ENCODE measurements at places on chromosomes 16 and 17.

DNA sequence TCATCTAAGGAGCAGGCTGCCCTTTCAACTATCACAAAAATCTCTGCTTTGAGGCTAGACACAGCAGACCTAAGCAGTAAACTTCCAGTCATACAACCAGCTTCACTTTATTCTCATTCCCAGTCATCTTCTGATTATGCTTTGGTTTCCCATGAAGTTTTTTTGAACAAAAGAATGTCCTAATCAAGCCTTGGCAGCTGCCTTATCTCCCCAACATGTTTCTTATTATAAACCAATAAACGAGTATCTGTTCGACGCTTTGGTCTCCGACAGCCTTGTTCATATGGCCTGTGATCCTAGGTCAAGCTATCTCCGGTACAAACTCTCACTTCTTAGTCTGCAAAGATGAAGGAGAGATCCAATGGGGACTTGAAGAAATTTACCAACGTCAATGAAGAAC, 47.4 kb upstream of the CDYL2 start:
- no peak for DNase-seq

- DNase-seq, result no peak
Measured at GRCh38 chr17:29855686-29856085, 74.3 kb downstream of the SSH2 start.

DNA sequence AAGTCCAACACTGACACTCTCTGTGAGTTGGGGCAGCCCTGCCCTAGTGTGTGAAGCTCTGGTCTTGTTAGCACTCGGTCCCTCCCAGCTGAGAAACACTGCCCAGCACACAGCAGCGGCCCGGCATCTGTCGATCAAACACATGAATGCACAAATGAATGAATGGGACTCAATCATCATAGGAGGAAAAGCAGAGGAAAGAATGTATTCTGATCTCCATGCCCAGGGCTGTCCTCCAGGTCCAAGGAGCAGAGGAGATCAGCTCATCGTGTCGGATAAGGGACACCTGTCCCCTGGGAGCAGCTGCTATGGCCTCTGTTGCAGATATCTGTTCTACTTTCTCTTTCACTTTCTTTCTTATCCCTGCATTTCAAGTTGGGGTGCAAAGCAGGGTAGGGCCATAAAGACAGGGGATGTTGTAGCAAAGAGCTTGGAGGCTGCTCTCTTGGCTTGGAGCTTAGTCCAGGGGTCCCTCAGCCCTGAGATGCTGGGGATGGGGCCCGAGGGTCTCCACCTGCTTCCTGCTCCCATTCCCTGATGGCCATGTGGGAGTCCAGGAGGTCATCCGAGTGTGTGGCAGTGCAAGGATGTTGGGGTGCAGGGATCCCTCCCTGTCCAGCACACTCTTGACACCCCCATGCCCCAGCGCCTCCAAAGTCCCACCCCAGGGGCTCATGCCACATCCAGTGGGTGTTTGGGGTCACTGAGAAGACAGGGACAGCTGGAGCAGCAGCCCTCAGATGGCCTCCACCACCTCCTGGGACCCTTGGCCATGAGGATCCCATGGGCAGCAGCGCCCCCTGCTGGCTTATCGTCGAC, 88.2 kb downstream of the IRF8 start:
- no peak for DNase-seq

DNA sequence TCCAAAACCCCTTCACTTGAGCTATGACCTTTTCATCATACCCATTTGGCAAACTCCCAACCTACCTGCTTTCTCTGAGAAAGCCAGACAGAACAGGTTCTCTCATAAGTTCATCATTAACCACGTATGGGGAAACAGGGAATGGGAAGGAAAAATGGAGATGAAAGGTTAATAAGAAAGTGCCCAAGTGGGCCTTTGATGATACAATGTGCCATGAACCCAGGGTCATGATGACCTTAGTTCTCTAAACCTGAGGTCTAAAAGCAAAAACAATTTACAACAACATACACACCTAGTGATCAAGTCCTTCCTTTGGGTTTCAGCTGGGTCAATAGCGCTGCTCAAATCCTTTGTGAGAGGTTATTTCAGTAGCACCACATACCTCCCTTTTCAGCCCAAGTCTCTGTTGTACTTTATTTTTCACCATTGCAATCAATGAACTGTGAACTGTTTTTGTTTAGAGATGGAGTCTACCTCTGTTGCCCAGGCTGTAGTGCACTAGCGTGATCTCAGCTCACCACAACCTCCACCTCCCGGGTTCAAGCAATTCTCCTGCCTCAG, 14.5 kb upstream of the RANGRF start:
- no peak for DNase-seq

DNA sequence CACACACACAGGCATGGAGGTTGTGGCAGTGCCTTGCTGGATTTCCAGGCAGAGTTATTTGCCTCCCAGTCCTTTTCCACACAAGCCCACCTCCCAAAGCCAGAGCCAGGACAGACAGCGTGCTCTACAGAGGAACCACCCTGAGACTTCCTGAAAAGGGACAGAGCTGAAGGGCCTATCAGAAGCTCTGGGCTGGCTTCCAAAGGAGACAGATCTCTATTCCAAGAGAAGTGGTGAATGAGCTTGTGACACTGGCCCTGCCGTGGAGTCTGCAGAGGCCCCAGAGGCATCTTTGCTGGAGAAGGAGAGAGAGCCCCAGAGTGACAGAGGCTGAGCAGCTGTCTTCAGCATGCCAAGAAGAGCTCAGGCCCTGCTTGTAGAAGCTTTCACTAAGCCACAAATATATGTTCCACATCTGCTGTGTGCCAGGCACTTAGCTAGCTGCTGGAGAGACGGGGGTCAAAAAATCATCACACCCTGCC, 8.3 kb upstream of the LPCAT2 start:
- DNase-seq, result peak; percentile 89

- DNase-seq, result no peak
Measured at GRCh38 chr16:30896889-30897733, 697 bp downstream of the CTF1 start.

GRCh38 chr17:15884731-15885130, 60.2 kb upstream of the ADORA2B start:
- no peak for DNase-seq

DNA sequence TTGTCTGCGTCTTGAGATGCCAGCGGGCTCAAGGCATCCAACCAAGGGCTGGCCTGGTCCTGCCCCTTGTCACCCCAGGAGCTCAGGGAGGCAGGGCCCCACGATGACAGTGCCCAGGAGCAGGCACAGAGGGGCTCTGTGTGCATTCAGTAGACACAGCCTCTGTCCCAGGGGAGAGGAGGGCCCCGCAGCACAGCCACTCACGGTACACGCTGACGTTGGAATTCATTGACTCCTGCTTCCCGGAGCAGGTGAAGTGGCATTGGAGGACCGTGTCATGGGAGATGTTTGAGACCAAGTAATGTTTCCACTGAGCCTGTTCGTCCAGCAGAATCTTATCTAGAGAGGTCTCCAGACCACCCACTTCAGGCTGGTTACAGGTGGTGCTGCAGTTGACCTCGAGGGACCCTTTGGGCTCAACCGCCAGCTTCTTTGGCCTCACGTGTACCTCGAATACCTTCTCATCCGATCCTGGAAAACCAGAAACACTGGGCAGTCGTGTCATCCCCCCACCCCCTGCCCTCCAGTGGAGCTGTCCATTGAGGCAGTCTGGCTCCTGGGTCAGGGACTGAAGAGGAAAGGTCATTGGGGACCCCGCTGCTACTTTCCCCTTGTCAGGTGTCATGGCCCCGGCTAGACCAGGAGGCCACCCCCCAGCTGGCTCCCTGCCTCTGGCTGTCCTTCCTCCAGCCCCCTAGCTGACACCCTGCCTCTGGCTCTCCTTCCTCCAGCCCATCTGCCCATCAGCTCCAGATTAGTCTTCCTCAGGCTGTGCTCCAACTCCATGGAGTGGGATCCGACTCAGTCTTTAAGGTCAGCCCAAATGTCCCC, 7.0 kb downstream of the PRR29 start:
- DNase-seq, result peak; percentile 74

GRCh38 chr17:15169676-15170075, 95.5 kb downstream of the PMP22 start:
- DNase-seq, result no peak

GRCh38 chr17:61444831-61445230, 7.4 kb upstream of the TBX4 start:
- no peak for DNase-seq

GRCh38 chr17:17156107-17156506, 50.0 kb downstream of the PLD6 start:
- no peak for DNase-seq

DNA sequence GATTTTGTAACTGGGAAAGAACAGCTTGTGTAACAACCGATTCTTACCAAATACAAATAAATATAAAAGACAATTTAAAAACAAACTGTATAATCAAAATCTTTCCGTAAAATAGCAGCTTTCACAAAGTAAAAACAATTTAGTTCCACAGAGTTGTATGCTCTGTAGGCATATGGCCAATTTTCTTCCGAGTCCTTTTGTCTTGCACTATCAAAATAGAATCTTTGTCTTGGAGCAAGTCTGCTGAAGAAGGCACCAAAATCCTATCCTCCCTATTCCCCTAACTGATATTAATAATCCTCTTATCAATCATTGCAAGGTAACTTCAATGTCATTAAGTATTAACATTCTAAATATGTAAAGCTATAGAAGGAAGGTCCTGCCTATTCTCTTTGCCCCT, 7.6 kb downstream of the THUMPD1 start:
- no peak for DNase-seq

DNA sequence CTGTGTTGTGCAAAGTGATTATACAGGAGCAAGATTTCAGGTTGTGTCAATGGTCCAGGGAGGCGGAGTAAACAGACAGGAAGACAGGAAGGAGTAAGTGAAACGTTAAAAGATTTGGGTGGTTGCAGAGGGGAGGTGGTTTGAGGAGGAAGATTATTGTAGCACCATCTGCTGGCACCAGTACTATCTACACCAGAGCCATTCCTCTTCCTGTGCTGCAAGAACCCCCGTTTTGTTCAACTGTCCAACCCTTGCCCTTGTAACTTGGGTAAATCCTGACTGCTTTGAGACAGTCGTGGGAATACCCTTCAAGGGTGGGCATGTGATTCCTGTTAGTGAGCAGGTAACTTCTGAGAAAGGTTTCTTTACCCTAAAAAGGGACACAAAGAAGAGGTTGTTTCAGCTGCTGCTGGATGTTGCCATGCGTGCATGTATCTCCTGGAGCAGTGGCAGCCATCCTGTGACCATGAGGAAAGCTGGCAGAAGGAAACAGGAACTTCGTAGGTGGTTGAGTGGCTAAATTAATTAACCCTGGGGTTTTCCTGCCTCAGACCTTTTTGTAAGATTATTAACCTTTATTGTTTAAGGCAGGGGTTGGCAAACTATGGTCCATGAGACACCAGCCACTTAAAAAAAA, 124.1 kb downstream of the PRKCA start:
- DNase-seq, result no peak

- DNase-seq, result no peak
Measured at GRCh38 chr16:29876217-29876593, 13.2 kb upstream of the CDIPT start.

DNA sequence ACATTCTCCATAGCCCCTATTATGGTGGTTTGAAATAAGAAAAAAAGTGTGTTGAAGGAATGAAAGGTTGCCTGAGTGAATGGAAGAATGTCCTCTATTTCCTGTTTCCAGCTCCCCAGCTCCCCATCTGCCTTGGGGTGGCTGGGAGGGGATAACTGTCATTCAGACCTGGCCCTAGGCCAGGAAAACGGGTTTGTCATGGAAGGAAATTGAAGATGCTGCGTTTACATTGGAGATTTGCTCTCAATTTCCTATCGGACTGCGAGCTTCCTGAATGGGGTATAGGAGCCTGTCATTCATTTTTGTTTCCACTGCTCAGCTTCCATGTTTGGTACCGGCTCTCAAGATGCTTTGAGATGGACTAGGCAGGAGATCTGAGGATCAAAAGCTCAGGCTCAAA, 2.2 kb upstream of the FZD2 start:
- no peak for DNase-seq

DNA sequence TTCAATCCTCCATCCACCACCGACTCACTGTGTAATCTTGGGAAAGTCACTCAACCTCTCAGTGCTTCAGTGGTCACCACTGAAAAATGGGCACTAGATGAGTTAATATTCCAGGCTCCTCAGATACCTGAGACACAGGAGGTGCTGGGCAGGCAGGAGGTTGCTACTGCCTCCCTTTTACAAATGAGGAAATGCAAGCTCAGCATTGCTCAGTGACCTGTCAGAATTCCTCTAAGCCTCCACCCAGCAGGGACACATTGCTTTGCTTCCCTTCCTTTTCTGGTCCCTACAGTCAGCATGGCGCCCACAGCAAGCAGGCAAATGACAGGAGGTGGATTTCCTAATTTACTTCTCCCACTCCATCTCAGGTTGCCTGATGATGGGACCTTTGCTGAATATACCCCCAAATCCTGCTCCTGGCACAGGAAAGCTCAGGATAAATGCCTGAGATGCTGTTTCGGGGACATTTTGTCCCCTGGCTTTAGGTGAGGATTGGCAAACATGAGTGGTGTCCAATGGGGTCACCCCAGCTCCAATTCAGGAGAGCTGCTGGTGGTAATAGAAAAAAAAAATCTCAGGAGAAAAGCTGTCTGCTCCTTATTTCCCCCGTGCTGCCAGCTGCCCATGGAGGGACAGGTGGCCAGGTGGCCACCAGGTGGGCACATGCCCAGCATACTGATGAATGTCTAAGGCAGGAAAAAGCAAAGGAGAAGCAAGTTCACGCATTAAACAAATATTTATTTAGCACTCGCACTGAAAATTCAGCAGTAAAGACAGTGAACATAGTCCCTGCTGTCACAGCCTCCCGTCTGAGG, 5.0 kb upstream of the KRT13 start:
- DNase-seq, result no peak

DNA sequence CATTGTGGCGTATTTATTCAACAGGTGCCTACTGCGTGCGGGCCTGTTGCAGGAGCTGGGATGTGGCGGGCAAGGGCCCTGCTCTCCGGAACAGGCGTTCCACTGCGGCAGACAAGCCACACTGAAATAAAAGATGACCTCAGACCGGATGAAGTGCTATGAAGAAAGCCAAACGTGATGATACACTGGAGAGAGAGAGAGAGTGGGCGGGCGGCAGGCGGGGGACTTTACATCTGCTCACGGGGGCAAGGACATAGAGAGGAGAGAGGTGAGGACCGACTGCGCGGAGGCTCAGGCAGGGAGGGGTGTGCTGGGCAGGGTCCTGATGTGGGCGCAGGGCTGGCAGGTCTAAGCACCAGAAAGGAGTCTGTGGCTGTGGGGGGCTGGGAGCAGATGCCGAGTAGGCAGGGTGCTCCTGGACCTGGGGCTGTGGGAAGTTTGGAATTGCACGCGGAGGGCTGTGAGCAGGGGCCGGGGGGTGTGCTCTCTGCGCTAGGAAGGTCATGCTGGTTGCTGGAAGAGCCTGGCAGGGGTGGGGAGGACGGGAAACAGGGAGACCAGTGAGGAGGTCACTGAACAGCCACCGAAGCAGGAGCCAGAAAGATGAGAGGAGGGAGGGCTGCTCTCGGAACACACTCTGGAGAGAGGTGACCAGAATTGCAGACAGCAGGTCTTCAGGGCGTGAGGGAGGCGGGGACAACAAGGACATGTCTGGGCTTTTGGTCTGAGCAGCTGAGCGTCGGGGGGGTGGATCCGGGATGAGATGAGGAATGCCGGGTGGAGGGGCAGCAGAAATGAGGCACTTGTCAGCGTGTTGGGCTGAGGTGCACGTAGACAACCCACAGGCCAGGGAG, 9.9 kb downstream of the MXRA7 start:
- DNase-seq, result no peak

Measured in vagina (tissue), 2 donors.